NCI-H2081 (cell line): ENCODE measurements at places on chromosomes 7 and 10.

DNA sequence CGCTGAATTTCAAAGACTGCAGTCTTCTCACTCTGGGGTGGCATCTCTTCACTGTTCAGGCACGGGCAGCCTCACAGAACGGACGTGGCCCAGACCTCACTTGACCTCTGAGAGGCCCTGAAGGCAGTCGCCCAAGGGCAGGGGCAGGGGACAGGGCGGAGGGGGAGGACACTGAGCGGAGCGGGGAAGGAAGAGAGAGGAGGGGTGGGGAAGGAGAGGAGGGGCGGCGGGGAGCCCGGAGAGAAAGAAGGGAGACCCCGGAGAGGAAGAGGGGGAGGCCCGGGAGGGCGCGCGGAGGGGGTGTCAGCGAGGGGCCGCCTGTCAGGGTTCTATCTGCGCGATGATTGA, 58.7 kb upstream of the COMTD1 start:
- no peak for DNase-seq

- no peak for DNase-seq
These were observed 66.2 kb upstream of the MXI1 start for GRCh38 chr10:110141185-110141584.

GRCh38 chr7:143280566-143280965, 4.2 kb upstream of the TMEM139 start:
- DNase-seq, result no peak

- no peak for DNase-seq
These were observed 53.5 kb downstream of the INSYN2A start for GRCh38 chr10:127142856-127143255.

DNA sequence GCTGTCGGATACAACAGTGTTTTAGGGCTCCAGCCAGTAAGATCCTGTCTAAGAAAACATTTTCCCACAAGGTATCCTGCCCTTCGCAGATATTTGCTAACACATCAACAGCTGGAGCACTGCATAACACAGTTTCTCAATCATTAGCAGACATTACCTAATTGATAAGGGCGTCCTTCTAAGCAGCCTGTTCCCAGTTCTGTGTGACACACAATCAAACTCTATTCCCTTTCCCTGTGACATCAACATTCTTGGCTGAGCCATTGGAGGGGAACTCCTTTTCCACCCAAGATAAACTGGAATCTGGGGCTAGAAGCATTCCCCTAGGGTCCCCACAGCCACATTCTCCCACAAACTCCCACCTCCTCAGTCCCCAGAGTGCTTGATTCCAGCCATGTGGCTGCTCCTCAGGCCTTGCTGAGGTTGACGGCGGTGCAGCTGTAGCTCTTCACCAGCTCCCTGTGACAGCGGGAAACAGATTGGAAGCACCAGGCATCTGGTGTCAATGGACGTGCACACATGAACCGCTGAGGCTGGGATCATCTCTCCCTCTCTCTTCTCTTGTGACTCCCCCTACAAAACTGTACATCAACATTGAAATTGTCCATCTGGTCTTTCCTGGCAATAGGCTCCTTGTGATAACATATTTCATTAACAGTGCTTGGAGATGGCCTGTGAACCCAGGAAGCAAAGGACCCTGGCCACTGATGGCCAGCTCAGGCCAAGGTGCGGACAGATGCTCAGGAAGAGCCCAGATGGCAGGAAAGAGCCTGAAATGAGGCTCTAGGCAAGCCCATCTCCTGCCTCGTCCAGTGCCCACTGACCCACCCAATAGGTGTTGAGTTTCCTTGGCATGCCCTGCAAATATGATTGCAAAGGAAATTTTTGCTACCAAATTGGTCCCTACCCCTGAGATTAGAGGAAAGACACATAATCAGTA, 131.1 kb upstream of the TBX20 start:
- DNase-seq, result no peak
